ENCODE measurements at places on chromosomes 11 and 22.

DNA sequence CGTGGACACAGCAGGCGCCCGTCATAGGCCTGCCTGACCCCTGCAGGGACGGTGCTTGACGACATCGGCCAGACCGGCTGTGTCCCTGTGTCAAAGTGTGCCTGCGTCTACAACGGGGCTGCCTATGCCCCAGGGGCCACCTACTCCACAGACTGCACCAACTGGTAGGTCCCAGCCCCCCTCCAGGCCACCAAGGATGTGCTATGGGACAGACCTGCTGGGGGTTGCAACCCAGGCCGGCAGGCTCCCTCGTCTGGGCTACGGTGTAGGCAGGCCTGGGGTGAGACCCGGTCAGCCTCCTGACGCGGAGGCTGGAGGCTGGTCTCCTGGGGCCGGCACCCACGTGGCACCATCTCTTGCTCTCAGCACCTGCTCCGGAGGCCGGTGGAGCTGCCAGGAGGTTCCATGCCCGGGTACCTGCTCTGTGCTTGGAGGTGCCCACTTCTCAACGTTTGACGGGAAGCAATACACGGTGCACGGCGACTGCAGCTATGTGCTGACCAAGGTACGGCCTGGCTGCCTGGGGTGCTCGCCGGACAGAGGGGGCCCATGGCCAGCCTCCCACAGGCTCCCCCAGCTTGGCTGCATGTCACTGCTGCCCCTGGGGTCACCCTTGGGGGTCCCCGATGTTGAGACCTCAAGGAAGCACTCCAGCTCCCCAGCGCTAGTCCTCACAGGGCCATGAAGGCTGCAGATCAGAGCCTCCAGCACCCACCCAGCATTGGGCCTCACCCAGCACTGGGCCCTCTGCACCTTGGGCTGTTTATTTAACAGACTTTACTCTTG lies 7.7 kb downstream of the MUC5AC start:
- no peak for DNase-seq

DNA sequence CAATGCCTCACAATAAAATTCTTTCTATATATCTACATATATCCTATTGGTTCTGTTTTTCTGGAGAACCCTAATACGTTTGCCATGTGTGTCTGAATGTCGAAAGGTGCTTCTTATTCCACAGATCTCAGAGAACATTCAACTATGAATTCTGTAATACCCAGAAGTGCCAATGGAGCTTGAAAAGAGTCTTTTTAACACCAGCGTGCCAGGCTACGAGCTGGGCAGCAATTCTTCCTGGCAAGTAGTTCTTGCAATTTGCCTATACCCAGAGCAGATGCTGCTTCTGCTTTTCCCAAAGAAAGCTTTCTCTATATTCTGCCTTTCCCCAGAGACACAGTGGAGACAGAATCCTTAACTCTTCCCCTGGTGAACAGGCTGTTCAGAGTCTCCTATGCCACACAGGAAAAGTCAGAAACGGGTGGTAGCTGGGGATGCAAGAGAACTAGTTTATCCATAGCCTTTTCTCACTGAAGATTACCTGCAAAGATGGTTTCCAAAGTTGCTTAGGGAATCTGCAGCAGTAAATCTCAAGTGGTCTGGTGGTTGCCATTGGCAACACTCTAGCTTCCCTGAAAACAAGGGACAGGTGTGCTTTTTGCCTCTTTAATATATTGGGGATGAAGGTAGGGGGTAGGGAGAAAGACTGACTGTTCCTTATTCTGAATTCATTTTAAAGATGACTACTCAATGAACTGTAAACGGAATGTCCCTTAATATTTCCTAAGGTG lies 16.8 kb upstream of the PAFAH1B2 start:
- no peak for DNase-seq

DNA sequence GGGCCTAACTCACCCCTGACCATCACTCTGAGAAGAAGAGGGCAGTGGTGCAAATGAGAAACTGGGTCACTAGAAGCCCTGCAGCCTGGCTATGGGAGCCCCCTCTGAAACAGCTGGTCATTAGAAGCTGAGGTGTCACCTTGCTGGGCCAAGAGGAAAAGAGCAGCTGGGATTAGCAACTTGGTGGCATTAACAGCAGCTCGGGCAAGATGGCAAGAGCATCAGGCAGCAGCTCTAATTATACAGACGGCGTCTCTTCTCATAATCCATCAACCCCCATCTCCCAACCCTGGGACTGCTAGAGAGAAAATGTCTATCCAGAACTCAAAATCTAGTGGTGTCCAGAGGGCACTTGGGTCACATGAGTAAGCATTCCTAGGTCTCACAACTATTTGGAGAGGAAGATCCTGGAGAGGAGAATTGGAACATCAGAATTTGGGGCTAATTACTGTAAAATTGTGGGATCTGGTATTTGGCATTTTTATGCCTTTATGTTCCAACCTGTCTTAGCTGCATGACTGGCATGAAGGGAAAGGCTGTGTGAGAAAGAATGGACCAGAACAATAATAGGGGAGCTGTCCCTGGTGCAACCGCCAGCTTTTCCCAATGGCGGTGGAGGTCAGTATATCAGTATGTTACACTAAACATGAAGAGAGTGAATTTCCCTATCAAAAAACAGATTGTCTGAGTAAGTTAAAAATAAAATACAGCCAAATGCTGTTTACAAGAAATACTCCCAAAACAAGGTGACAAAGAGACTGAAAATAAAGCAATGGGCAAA lies 7.6 kb upstream of the LMO1 start:
- DNase-seq = no peak

DNA sequence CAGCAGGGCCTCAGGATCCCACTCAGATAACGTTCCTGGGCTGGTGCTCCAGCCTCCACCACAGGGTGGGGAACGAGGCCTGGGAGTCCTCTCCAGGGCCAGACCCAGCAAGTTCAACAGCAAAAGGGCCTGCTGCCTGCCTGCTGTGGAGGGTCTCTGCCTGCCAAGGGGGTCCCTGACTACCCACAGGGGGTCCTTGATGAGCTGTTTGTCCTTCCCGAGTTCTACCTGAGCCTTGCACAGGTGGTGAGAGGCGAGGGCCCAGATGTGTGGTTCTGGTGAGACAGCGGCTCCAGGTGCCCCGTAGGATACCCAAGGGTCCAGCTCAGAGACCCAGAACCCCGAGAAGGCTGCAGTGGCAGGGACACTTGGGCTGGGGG lies 4.4 kb downstream of the DUSP8 start:
- DNase-seq = no peak

- no peak for DNase-seq
These were observed 34.7 kb upstream of the SEPTIN5 start for GRCh38 chr22:19679522-19680101.

DNA sequence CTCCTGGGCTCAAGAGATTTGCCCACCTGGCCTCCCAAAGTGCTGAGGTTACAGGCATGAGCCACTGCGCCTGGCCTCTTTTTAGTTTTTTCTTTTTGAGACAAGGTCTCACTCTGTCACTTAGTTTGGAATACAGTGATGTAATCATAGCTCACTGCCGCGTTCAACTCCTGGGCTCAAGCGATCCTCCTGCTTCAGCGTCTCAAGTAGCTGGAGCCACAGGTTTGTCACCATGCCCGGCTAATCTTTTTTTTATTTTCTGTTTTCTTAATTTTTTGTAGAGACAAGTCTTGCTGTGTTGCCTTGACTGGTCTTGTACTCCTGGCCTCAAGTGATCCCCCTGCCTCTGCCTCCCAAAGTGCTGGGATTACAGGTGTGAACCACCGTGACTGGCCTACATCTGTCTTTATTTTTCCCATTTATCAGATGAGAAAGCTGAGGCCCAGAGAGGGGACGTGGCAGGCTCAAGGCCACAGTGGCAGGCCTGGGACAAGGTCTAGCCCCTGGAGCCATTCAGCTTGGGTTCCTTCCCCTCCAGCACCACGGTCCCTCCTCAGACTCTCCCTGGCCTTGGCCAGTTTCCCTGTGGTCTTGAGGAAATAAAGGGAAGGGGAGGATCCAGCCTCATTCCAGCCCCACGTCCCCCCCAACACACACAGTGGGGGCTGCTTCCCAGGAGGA lies 2.8 kb upstream of the KDELR3 start:
- no peak for DNase-seq

DNA sequence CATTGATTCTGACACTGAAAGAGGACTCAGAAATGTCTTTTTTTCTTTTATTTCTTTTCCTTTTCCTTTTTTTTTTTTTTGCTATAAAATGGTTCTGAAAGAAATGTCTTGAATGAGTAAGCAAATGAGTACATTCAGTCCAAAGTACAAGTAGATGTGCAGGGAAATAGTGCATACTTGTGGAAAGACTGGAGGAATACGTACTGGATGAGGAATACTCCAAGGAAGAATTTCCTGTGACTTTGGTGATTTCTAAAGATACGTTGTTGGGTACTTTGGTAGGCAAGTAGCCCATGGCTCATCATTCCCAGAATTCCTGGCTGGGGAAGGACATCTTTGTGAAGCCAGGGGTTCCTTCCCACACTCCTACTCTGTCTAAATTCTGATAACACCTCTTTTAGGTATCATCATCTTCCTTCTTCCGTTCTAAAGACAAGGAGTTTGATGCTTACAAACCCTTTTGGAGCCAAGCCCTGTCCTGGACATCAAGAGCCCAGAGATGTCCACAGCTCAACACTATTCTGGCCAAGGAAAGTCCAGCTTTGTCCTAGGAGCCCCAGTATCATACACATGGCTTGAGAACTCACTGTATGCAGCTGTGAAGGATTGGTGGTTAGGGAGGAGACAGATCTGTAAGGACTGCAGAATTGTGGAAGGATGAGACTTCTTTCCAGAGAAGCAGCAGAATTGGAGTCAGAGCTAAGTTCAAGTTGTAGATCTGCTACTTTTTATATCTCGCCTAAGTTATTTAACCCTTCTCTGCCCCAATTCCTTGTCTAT lies 4.8 kb upstream of the NUP98 start:
- peak; percentile 56 for DNase-seq

DNA sequence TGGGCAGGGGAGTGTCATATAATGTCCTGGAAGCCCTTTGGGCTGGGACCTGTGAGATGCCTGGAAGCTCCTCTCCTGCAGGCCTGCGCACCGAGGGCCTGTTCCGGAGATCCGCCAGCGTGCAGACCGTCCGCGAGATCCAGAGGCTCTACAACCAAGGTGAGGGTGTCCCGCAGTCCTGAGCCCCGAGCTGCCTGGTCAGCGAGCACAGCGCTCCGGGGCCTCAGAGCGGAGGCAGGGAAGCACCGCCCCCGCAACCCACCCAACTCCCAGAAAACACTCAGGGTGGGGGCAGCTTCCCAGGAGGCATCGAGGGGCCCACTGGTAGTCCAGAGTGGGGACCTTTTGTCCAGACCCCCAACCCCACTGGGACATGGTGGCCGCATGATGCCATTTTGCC lies 95.5 kb downstream of the ARHGAP8 start:
- DNase-seq = no peak

DNA sequence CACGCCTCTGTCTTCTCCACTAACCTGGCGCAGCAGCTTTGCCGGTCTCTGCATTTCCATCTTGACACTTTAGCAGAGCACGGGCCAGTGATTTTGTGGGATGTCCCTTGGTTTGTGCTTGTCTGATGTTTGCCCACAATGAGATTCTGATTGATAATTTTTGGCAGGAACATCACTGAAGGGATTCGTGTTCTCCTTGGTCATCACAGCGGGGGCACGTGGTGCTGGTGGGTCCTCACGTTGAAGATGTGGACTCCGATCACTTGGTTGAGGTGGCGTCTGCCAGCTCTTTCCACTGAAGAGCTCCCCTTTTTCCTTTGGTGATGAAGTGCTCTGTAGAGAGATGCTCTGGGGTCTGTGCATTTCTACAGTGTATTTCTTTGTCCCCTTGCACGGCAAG lies 37.2 kb downstream of the TBC1D22A start:
- no peak for DNase-seq

GRCh38 chr22:44710474-44711240 lies 8.7 kb downstream of the PRR5 start:
- DNase-seq = no peak

DNA sequence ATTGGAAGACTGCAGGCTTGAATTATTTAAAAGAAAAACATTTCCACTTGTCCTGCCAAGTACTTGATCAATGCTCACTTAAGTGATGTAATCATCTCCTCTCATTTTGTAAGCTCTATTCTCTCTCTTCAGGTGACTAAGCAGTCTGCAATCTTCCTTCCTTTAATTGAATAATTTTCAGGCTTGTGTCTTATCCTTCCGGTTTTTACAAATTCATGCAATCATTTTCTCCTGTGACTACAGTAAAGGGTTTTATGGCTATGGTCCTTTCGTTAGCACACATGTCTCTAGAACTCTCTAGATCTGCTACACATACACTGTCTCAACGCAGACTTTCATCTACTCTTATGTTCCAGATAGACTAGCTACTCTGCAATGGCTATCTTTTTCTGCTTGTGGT lies 12.6 kb upstream of the UPB1 start:
- DNase-seq = peak; percentile 77

DNA sequence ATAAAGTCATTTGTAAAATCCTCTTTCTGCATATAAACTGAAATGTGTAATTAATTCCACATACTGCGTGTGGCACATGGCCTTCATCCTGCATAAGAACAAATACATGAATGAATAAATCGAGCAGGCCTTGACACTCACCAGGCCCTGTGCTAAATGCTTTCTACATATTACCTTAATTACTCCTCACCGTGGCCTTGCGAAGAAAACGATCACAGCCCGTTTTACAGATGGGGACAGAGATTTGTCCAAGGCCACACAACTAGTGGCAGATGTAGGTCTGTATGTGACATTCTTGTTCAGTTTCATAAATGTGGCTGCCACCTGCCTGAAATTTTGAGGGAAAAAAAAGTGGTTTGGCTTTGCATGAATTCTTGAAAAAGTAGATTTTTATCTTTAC lies 5.8 kb upstream of the CCND1 start:
- no peak for DNase-seq

- DNase-seq = peak; percentile 30
These were observed 17.9 kb downstream of the ARHGEF12 start for GRCh38 chr11:120354068-120354467.

GRCh38 chr11:82305123-82305522 lies 428.5 kb downstream of the FAM181B start:
- no peak for DNase-seq

- DNase-seq = no peak
These were observed 660.5 kb downstream of the NTM start for GRCh38 chr11:132030896-132031295.

GRCh38 chr11:88377144-88377543 lies 39.6 kb upstream of the CTSC start:
- peak; percentile 22 for DNase-seq

- DNase-seq = no peak
These were observed 70.5 kb downstream of the PKNOX2 start for GRCh38 chr11:125235071-125235471.

GRCh38 chr11:104322696-104323095 lies 158.7 kb upstream of the PDGFD start:
- DNase-seq = no peak

DNA sequence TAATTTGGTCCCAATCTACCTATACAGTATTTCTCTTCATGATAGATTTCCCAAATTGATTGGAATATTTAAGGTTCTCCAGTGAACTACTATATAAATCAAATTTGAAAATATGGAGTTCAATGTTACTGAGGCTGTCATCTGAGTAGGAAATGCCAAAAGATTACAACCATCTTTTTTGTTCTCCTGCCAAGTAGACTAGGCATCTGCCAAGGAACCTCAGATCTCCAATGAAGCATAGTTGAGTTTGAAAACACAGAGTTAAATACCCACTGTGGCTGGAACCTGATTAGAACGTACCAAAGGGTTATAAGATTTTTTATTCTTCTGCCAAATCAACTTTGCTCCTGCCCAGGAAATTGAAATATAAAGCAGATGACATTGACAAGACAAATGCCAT lies 330.9 kb downstream of the CNTN5 start:
- no peak for DNase-seq

- peak; percentile 35 for DNase-seq
These were observed 192.7 kb downstream of the C11orf91 start for GRCh38 chr11:33507967-33508366.
